ENCODE measurements at places on chromosomes 13 and 19.
A peak's percentile ranks its signal among the peaks of the same experiment; 100 is the strongest.

DNA sequence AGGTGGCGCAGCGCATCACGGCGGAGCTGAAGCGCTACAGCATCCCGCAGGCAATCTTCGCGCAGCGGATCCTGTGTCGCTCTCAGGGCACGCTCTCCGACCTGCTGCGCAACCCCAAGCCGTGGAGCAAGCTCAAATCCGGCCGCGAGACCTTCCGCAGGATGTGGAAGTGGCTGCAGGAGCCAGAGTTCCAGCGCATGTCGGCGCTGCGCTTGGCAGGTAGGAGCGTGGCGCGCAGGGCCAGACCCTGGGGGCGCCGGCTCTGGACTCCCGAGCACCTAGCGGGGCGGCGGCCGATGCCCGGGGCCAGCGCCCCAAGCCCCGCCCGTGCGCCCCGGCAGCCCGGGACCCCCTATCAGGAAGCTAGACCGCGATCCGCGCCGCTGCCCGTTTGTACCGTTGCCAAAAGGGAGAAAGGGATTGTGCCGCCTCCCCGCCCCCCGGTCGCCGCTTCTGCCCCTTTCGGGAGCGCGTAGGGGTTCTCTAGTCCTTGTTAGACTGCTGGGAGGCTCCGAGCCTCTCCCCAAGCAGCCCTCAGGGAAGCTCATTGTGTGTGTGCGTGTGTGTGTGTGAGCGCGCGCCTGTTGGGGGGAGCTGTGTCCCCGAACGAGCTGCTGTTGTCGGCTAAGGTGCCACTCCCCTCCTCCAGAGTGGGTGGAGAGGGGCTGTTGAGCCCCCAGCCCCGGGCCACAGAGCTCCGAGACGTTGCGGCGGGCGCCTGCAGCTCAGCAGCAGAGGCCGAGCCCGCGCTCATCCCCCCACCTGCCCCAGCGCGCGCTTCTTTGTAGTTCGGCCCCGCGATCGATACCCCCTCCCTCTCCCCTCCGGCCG, 1.5 kb downstream of the ONECUT3 start:
- no peak for DNase-seq

- peak; percentile 48 for DNase-seq
Measured at GRCh38 chr13:46296921-46297320, 85.2 kb downstream of the LRRC63 start.

- DNase-seq: no peak
Measured at GRCh38 chr19:18611327-18612050, 1.2 kb upstream of the TMEM59L start.

GRCh38 chr13:51620165-51620983, 36.1 kb downstream of the WDFY2 start:
- DNase-seq: no peak

DNA sequence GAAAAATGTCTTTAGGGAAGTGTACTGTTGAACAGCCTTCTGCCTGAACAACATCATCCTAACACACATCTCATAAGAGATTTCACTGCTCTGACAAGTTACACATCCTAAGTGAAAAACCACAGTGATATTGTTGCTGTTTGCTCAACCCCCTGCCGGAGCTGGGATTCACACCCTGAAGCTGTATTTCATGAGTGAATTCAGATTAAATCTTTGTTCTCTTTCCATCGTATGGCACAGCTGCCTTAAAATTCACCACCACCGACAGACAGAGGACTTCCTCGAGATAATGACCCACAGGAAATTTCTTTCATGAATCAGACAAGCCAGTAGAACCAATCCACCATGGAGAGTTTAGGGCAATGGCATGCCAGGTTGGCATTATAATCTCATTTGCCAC, 280.8 kb downstream of the DCT start:
- no peak for DNase-seq

GRCh38 chr13:38430796-38431195, 81.1 kb downstream of the UFM1 start:
- DNase-seq: no peak

DNA sequence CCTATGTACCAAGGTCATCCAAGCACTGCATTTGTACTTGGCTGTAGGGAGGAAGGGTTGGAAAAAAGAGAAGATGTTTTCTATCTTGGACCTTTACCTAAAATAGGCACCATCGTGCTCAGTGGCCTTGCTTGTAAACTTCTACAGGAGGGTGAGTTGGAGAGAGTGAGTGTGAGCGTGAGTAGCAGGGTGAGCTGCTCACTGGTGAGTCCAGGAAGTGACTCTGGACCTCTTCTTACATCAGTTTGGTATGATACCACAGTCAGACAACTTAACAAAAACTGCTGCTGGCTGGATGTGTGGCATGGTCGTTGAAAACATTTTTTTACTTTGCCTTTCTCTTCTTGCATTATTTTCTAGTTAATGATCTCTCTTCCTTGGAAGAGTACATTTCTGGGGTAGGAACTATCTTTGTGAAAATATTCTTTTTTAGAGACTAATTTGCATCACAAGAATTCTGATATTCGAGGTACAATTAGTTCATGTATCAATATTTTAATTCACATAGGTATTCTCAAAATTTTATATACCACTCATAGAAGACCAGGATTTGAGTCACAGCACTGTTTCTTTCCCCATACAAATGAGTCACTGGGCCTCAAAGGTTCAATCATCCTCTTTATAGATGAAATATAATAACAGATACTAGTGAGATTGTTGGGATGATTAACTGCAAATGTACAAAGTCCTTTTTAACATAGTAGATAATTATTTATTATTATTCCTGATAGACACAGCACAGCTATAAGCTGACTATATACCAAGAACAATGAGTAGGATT, 651 bp downstream of the SERPINE3 start:
- no peak for DNase-seq

DNA sequence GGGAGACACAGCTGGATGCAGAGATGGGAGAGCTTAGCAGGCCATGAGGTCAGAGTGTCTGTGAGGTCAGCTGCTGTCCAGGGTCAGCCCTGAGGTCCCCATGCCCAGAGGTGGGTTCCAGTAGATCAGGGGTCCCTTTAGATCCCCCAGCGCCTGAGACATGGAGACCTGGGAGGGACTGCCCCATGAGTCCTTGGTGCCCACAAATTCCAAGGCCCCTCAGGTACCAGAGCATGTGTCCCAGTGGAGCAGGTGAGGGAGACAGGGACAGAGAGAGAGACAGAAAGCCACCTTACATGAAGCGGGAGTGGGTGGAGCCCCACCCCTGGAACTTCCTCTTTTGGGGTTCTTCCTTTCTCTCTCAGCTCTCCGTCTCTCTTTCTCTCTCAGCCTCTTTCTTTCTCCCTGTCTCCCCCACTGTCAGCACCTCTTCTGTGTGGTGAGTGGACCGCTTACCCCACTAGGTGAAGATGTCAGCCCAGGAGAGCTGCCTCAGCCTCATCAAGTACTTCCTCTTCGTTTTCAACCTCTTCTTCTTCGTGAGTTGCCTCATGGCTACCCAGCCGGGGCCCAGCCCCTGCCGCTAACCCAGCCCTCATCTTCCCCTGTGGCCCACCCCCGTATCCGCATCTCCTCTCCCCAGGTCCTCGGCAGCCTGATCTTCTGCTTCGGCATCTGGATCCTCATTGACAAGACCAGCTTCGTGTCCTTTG, at the start of gene CD37:
Gene CD37 (plus strand): TSS at position 336 of the 713 bp plus-strand sequence. CDS start 135 bp downstream, at position 471.
- no peak for DNase-seq

- peak; percentile 27 for DNase-seq
Measured at GRCh38 chr13:36332986-36333385, 13.2 kb downstream of the SPART start.

DNA sequence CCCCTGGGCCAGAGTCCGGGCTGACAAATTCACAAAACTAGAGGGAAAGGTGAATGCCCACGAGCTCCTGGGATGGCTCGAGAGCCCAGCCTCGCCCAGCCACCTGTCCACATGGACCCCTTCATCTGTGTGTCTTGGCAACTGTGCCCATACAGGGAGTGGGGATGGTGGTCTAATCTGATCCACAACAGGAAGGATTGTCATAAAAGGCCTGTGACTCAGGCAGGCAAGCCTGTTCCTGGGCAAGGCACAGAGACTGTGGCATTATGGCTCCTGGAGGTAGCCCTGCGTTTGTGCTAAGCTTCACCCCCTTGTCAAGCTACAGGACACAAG, 20.0 kb downstream of the CAPS start:
- no peak for DNase-seq

DNA sequence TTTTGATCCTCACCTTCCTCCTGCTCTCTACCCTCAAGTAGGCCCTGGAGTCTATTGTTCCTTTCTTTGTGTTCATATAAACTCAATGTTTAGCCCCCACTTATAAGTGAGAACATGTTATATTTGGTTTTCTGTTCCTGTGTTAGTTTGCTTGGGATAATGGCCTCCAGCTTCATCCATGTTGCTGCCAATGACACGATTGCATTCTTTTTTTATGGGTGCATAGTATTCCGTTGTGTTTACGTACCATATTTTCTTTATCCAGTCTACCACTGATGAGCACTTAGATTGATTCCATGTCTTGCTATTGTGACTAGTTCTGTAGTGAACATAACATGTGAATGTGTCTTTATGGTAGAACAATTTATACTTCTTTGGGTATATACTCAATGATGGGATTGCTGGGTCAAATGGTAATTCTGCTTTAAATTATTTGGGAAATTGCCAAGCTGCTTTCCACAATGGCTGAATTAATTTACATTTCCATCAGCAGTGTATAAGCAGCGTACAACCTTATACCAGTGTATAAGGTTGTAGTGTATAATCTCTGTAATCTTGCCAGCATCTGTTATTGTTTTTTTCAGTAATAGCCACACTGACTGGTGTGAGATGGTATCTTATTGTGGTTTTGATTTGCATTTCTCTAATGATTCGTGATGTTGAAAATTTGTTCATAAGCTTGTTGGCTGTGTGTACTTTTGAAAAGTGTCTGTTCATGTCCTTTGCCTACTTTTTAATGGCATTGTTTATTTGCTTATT, 288.9 kb downstream of the KCNRG start:
- DNase-seq: no peak

DNA sequence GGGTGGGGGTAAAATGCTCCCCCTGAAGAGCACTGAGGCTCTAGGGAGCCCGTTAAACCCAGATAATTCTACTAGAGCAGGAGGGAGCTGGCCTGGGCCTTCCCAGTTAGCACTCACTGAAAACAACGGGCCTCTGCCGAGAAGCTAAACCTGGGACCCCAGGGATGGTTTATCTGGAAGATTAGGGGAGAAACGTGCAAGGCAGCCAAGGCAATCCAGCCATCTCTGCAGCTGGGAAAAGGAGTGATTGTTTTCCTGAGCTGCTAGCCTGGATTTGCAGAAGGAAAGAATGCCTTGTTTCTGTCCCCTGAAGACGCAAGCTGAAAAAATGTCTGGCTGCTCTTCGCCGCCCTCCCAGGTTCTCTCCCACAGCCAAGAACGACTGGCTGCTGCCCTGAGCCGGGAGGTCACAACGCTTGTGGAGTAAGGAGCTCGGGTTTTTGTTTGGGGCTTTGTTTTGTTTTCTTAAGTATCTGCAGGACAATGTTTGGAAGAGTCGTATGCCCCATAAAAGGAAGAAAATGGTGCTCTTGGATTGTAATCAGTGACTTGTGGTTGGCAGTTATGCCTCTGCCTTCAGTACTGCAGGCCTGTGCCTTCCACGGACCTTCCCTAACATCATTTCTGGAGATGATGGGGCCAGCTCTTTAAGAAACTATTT, 31.5 kb downstream of the COL4A2 start:
- DNase-seq: no peak

DNA sequence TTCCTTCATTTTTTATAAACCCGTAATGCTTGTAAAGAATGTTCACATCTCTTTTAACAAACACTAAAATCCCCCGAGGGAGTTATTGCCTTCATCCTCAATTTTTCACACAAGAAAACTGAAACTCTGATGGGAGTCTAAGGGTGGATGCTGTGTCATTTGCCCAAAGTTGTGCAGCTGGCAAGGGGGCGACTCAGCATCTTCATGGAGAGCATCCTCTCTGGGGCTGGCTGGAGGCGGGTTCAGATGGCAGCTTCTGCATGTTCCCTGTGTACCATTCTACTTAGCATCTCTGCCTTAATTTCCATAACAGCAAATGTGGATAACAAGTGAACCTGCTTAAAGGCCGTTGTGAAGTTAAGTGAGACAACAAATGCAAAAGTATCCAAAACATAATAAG, 256.4 kb downstream of the IRS2 start:
- no peak for DNase-seq

GRCh38 chr19:55373306-55373992, 3.2 kb upstream of the TMEM190 start:
- no peak for DNase-seq

DNA sequence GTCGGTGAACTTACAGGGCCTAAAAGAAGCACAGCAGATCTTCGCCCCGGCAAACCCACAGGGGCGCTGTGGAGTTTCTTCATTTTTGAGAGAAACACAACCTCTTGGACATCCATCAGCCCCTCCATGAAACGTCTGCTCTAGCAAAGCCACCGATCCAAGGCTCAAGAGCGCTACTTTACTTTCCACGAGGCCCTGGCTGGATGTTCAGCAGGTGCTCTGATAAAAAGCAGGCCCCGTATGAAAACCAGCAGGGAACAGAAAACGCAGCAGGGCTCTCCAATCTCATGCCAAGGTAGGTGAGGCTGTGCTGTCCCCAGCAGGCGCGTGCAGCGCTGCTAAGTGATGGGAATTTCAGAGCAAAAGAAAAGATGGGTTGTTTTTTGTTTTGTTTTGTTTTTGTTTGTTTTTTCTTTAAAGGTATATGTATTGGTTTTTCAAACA, 86.7 kb downstream of the IRS2 start:
- no peak for DNase-seq

Data from glomerular endothelial cell (primary cell).